ENCODE measurements at places on chromosomes 5 and 9.
A peak's percentile ranks its signal among the peaks of the same experiment; 100 is the strongest.

- no peak for DNase-seq
Observed at GRCh38 chr5:115736004-115736689, 80.3 kb downstream of the CDO1 start.

DNA sequence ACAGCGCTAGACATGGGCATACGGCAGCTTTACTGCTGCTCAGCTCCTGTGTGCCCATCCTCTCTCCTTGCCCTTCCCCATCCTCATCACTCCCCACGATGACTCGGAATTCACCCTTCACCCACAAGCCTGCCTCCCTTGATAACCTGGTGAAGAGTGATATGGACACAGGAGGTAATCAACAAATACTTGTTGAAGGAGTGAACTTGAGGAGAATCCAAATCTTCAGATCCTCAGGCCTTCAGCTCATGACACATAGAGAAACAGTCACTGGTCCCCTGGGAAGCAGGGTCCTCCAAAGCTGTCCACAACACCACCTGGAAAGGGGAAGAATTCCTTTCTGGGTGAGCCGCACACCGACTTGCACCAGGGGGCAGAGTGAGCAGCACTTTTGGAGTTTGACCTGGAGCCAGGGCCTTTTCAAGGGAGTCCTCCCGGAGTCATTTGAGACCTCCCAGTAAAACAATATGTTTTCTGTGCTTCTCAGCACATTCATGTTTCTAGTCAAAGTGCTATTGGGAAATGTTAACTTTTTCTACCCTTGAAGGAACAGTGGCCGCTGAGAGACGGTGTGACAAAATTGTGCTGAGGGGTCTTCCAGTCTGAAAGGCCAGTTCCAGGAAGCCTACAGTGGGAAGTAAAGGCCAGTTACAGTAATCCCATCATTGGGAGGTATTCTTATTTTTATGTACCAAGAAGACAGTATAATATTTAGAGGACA, 332.3 kb downstream of the CWC27 start:
- peak; percentile 89 for DNase-seq

DNA sequence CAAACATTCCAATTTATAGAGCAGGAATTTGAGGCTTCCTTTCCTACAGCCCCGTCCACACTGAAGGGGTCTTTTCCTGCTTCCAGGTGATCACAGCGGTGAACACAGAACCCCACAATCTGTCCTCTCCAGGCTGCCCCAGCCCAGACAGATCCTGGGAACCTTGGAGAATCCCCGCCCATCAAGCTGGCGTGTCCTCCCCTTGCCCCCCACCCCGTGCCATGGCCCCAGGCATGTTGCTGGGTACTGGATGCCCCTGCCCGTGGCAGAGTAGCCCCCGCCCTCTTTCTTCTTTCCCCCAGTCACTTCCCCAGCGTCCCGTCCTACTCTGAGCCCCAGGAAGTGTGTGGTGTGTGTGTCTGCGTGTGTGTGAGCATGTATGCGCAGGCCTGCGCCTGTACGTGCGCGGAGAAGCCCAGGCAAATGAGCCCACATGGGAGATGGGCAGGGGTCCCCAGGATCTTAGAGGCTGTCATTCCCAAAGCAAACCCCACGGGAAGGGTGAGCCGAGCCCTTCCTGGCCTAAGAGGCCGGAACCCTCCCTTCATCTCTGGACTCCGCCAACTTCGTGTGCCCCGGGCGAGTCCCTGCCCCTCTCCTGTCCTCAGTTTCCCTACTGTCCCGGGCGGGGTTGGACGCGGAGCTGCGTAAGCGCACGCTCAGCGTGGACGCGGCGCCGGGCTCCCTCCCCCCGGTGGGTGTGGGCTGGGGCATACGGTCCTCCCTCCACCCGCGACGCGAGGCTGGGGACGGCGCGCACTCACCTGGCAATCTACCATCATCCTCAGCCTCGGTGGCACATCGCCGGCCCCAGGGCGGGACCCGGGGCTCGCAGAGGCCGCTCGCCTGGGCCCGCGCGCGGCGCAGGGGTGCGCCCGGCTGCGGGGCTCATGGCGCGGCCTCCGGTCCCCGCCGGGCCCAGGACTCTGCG, 15.2 kb downstream of the GBGT1 start:
- DNase-seq: peak; percentile 43

DNA sequence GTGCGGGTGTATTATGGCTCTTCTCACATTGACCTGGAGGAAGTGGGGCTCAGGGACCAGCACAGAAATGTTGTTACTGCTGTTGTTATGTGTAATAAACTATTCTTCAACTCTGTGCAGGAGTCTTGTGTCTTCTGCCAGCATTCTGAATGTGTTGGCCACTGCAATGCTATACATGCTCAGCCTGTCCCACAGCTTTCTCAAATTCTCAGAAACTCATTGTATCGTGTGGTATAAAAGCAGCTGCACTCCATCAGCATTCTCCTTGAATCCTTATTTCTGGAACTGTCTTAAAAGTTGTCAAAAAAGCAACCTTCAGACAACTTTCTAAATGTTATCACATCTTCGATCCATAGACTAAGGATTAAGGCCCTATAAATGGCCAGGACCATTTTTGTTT, 72.0 kb downstream of the ZNF474 start:
- no peak for DNase-seq

GRCh38 chr5:81626524-81626923, 124.4 kb downstream of the SSBP2 start:
- DNase-seq: peak; percentile 89

GRCh38 chr5:15803280-15803679, 303.3 kb downstream of the FBXL7 start:
- no peak for DNase-seq

DNA sequence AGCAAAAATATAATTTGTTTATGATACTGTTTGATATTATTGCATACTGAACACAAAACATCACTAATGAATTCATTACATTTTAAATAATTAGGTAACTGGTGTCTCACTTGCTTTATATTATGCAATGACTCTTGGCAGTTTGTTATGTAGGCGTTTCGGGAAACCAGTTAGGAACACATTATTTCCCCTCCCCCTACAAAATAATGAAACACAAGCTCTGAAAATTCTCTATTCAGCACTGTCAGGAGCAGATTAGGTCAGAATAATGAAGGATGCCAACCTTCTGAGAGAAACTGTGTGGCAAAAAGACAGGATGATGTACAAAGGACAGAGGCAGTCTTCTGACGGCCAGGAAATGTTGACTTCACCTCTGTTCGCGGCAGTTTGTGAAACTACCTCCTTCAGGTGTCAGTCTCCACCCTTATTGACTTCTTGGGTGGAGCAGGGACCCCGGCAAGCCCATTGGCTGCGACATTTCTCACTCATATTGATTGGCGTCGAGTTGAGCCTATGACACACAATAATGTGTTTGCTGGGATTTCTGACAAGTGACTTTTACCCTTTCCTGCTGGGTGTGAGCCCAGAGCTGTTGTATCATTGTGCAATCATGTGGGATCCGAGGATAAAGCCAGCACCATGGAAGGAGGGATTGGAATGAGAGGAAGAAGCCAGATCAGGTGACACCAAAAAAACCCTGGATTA, 33.9 kb downstream of the SH3PXD2B start:
- DNase-seq: peak; percentile 98

DNA sequence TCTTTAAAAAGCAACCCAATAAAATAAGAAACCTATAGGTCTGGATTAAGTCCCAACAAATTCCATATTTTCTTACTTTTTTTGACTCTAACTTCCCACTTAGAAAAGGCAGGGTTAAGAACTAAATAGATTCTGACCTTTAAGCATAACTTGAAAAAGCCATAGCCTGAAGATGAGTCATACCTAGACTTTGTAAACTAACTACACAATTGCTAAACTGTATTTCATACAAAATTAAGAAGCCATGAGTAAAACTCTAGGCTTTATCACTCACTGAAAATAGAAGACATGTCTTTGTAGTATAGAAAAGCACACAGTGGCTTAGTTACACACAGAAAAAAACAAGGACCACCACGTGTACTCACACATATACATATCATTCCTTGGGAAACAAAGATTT, 51.5 kb downstream of the MLLT3 start:
- peak; percentile 61 for DNase-seq

- no peak for DNase-seq
Observed at GRCh38 chr5:82942083-82942881, 134.9 kb downstream of the TMEM167A start.

DNA sequence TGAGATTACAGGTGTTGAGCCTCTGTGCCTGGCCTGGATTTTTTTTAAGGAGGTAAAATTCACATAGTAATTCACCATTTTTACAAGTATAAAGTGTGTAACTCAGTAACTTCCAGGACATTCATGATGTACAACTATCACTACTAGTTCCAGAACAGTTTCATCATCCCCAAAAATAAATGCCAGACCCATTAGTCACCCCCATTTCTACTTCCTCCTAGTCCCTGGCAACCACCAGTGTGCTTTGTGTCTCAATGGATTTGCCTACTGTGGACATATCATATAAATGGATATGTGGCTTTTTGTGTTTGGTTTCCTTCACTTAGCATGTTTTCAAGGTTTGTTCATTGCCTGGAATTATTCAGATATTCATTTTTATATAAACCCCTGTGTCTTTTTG, 72.5 kb upstream of the PANK3 start:
- peak; percentile 96 for DNase-seq

GRCh38 chr9:77215874-77216273, 38.5 kb downstream of the VPS13A start:
- peak; percentile 18 for DNase-seq

Measured in fibroblast of skin of right biceps (primary cell).